ENCODE measurements at places on chromosomes 1 and 21.

DNA sequence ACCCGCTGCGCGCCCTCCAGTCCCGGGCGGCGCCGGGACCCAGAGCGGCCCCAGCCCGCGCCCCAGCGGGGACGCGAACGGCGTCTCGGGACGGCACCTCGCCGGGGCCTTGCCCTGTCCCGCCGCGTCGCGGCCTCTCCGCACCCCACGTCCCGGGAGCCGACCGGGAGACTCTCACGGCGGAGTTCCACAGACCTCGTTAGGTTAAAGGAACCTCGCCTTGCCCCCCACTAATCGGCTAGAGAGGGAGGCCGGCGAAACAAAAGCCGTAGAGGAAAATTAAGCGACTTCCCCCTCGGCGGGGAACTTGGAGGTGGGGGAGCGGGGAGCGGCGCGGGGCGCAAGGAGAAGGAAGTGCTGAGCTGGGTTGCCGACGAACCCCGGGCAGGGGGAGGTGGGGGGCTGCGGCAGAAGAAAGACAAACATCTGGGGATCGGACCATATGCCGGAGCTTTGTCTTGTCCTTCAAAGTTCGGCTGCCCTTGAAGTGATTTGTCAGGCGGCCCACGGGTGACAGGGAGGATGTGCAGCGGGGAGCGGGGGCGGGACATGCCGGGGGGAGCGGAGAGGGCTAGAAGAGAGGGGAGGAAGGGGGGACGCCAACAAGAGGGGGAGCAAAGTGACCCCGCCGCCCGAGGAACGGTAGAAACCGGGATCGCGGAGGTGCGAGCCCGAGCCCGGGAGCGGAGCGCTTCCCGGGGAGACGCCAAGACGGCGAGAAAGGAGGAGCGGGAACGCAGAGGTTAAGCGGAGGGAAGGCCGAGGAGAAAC, 120.0 kb upstream of the RRP15 start:
- DNase-seq = no peak

GRCh38 chr1:118827636-118828035, 160.5 kb downstream of the TBX15 start:
- no peak for DNase-seq

DNA sequence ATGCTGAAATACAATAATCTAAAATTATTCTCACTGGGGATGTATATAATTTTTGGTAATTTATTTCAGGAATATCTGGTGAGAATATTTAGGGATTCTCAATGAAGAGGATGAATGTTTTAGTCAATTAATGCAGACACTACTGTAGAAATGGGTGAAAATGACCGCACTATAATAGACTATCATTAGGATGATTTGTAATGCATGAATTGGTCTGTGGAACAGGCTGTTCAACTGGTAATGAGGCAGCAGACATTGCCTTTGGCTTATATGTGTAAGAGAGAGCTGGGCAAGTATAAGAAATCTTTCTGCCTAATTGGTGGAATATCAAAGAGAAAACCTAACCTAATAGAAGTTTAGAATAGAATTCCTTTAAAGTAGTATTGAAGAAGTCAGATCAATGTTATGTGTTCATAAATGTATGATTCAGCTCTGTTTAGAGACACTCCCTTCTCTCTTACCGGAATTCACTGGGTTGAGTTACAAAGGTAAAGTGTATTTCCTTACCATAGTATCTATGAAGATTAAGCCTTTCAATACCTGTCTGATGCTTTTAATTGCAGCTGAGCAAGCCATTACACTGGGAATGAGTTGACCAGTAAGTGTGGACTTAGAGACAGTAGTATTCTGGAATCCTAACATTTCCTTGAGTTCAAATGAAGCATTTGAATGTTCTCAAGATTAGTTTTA, 274.5 kb downstream of the S1PR1 start:
- DNase-seq = no peak

- no peak for DNase-seq
These were observed 10.4 kb downstream of the SLC66A1 start for GRCh38 chr1:19322481-19322880.

DNA sequence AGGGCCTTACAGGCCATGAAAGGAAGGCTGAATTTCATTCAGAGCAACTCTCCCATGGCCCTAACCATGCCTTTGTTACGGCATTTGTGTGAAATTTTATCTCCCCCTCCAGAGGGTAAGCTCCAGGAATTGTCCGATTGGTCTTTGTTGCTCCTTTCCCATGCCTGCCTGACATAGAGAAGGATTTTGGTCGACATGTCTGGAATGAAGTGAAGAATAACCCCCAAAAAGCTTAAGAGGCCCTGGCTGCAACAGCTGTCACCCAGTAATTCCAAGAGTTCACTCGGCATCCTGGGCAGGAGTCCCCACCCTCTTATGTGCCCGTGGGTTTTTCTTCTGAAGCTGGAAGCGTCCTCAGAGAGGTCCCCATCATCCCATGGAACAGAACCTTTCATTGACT, 20.6 kb downstream of the CDA start:
- no peak for DNase-seq

GRCh38 chr1:70318191-70318590, 36.3 kb downstream of the ANKRD13C start:
- DNase-seq = no peak

DNA sequence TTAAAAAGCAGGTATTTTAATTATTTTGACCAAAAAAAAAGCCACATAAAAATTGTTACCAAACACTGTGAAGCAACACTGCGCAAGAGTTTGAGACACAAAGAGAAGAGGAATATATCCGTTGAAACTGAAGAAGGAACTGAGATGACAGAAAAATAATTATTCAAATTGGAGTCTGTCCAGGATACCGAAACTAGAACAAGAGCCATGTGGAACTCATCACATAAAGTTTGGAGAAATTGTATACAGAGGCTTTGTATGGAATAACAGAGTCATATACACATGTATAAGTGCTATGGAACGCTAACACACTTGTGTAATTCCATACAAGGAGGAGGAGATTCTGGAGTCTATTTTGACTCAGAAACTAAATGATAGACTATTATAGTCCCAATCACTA, 675.1 kb upstream of the ADGRL2 start:
- no peak for DNase-seq

GRCh38 chr1:117838911-117839310, 90.5 kb downstream of the GDAP2 start:
- DNase-seq = no peak

- no peak for DNase-seq
These were observed 40.3 kb upstream of the ENAH start for GRCh38 chr1:225693085-225693696.

- no peak for DNase-seq
These were observed 83.0 kb downstream of the KIRREL1 start for GRCh38 chr1:158076441-158076840.

GRCh38 chr21:14523234-14523633, 22.9 kb downstream of the SAMSN1 start:
- peak; percentile 86 for DNase-seq

- DNase-seq = no peak
These were observed 16.8 kb upstream of the PLEKHM2 start for GRCh38 chr1:15667362-15667761.

DNA sequence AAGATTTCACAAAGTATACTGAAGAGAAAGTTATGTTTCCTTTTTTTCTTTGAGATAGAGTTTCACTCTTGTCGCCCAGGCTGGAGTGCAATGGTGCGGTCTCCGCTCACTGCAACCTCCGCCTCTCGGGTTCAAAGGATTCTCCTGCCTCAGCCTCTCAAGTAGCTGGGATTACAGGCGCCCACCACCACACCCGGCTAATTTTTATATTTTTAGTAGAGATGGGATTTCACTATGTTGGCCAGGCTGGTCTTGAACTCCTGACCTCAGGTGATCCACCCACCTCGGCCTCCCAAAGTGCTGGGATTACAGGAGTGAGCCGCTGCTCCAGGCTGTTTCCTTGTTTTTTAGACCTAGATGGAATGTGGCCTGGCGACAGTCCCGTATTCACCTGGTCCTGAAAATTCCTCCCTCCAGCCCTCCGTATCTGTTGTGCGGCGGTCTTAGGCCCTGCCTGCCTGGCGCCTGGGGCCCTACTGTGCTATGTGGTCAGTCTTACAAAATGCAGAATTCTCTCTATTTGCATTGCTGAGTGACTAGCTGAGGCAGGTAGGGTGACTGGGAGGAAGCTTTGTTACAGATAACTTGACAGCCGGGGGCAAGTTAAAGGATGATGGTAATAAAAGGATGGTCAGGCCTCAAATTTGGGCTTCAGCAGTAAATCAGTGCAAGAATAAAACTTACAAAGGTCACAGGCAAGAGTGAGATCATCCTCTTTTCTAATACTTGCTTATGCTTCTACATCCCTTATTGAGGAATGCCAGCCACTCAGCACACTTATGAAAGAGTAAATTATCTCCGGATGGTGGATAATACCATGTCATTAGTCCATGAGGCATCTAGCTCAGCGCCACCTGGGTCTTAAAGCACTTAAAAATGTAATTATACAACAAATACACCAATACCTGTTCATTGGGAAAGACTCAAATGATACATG, 30.3 kb downstream of the PARK7 start:
- DNase-seq = no peak

GRCh38 chr1:163706915-163707314, 385.2 kb downstream of the NUF2 start:
- DNase-seq = no peak

DNA sequence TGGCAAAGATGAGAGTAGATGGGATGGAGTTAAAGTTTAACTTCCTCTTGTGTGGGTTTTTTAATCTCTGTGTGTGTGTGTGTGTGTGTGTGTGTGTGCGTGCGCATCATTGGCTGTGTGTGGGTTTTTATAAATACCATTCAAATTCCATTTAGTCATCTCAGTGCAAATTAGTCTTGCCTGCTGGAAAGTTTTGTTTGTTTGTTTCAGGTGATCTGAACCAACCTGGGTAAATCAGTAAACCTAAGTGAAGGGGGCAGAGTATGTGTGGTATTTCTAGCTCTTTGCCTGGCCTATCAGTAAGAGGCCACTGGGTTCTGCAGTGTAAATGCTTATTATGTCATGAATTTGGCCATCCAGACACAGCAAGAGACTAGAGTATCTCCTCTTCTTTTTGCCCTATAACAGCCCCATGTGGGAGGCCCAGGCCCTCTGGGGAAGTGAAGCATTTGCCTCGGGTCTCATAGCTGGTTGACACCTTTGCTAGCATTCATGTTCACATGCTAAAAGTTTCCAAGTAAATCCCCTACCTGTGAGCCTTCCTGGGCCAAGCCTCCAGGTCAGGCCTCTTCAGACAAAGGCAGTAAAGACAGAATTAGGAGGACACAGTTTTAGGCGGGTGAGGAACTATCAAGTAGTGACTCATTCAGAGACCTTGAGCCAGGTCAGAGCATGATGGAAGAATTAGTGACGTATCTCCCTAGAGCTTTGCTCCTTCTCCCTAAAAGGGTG, 14.7 kb downstream of the INTS3 start:
- no peak for DNase-seq

- DNase-seq = no peak
These were observed 11.9 kb upstream of the COL18A1 start for GRCh38 chr21:45393021-45393420.

DNA sequence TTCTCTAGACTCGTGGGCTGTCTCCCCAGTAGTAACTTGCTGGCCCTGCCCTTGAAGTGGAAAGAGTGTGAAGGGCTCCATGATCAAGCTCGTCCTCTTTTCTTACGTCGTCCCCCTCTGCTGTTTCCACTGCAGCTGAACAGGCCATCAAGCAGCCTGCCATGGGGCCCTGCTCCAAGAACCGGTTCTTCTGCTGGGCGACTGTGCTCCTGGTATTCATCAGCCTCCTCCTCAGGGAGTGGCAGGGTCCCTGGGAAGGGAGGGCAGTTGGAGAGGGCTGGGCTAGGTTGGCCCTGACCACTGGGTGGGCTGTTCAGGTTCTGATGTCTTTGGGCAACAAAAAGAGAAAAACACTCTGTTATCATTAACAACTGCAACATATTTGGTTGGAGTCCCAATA, 151.5 kb downstream of the FCRL5 start:
- DNase-seq = no peak

DNA sequence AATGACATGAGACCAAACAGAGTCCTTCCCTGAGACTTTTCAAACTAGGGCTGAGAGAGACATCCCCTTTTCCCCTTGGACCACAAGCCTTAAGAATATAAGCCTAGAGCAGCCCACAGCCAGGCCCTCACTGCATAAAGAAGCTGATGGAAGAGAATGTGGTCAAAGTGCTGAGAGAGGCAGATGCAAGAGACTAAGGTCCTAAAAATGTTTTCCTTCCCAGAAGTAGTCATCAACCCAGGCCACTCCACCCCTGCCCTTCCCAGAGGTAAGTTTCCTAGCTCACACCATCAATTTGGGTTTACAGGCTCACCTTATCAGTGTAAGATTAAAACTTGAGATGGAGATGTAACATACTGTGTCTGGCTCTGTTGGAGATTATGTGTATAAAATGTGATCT, 58.2 kb downstream of the BCAR3 start:
- DNase-seq = no peak

GRCh38 chr1:92820551-92820950, 11.3 kb upstream of the RPL5 start:
- no peak for DNase-seq

GRCh38 chr1:222914861-222915632, 100.2 kb downstream of the DISP1 start:
- no peak for DNase-seq

GRCh38 chr1:5119366-5120234, 465.2 kb downstream of the AJAP1 start:
- no peak for DNase-seq

DNA sequence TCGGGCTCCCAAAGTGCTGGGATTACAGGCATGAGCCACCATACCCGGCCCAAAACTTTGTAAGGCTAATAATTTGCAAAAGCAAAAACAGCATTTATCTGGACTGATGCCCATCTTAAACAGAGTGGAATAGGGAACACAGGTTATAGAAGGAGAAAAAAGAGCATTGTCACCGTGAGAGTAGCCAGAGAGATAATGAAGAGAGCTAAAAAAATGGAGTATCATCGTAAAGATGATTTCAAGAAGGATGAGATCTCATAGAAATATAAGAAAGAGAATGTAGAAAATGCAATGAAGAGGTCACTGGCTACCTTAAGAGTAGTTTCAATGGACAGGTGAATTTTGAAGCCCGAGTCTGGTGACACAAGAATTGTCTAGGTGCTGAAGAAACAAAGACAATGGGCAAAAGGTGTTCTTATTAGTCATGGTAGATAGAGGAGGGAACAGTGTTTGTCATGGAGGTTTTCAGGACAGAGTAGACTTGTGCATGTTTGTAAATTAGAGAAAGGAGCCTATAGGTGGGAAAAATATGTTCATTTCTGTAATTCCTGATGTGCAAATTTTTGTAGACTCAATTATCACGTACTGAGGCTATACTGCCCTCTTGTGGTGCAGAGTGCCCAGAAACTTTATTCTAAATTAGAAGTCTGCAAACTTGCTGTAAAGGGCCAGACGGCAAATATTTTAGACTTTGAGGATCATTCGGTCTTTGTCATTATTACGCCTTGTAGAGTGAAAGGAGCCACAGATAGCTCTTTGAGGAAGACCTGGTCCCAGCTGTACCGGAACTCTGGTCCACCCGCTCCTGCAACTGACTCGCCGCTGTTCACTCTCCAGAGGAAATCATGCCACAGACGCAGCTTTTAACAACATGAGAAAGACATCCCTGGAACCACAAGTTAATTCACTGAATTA, 8.1 kb upstream of the TMEM183A start:
- peak; percentile 68 for DNase-seq

DNA sequence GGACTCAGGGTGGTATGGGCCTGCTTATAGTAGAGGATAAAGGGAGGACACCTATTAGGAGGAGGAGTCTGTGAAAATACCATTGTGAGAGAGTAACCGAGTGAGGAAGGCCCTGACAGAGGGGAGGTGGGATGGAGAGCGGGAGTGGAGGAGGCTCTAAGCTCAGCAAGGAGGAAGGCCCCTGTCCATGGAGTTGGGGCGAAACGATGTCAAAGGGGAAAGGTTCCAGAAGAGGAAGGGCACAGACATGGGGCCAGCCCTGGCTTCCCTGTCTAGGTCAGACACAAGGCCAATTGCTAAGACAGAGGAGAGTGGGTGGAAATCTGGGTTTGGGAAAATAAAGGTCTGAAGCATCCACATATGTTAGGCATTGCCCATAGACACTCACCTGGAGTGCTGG, 44.2 kb downstream of the ELK4 start:
- DNase-seq = no peak
